Heart left ventricle (tissue), 16 donors: ENCODE measurements at places on chromosomes 11 and 22. TPM values are rescaled to one million over a fixed set of nuclear protein-coding genes. Genes with fewer than 3 reads are reported as not detected.

- no peak for DNase-seq
Measured at GRCh38 chr22:36385491-36386350, 2.0 kb downstream of the MYH9 start.

- no peak for DNase-seq
Measured at GRCh38 chr11:38721586-38722315, 2123.7 kb upstream of the RAG2 start.

GRCh38 chr11:109641549-109641948 lies 219.6 kb downstream of the C11orf87 start:
- DNase-seq, result no peak

DNA sequence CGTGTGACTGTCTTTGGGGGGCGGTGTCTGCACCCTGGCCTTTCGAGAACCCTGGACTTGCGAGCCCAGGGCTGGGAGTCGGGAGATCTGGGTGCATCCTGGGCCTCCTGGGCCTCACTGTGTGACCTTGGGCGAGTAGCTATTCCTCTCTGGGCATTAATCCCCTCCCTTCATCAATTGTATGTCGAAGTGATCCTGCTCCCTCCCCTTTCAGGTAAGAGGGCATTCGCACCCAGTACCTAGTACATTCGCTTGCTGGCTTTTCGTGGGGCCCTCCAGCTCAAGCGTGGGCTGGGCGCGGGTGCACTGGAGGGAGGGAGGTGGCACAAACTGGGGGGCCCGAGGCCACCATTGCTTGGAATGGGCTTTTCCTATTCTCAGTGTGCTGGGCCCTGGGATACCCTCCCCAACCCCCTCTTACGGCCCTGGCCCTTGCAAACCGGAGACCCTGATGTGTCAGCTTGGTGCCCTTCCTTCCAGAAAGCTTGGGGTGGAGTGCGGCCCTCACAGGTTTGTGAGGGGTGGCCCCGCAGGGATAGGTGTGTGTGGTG lies 530 bp downstream of the USP35 start:
- no peak for DNase-seq

DNA sequence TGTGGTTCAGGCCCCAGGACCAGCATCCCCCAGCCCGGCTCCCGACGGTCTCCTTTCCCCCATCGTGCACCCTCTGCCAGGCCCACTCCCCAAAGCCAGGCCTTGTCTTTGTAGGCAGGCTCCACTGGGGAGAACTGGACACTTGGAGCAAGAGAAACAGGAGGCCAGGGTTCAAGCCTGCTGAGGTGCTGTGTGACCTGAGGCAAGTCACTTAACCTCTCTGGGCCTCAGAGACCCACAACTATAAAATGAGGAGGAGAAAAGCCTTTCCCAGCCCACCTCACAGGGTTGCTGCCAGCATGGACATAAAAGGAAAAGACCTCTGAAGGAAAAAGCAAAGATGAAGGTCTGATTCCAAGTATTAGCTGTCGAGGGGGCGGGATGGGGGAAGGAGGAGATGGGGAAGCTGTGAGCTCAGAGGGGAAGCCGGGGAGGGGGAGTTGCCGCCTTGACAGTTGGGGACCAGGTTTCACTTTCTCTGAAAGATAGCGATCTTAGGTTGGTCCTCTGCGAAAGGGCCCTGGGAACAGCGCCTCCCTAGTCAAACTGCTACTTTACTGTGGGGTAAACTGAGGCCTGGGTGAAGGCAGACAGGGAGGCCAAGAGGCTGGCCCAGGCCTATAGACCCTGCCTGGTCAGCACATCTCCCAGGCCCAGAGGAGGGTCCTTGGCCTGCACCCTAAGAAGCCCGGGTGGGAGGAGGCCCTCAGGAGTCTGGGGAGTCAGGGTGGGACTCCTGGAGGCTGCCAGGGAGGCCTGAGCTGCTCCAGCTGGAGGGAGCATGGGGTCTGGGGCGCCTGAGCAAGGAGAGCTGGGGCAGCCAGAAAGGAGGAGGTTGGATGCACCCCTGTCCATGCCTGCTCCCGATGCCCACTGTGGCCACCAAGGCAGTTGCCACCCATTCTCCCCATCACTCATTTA lies 991 bp upstream of the OSM start:
- no peak for DNase-seq

- peak; percentile 86 for DNase-seq
Measured at GRCh38 chr11:44780940-44781631, 54.3 kb downstream of the TSPAN18 start.

GRCh38 chr22:46007848-46008261 lies 30.9 kb upstream of the WNT7B start:
- DNase-seq, result peak; percentile 90

Gene FCHSD2
- 23.8 TPM for polyA plus RNA-seq

Gene IGHMBP2
- polyA plus RNA-seq, result 12.6 TPM

Gene LAYN
- 4.4 TPM for polyA plus RNA-seq

DNA sequence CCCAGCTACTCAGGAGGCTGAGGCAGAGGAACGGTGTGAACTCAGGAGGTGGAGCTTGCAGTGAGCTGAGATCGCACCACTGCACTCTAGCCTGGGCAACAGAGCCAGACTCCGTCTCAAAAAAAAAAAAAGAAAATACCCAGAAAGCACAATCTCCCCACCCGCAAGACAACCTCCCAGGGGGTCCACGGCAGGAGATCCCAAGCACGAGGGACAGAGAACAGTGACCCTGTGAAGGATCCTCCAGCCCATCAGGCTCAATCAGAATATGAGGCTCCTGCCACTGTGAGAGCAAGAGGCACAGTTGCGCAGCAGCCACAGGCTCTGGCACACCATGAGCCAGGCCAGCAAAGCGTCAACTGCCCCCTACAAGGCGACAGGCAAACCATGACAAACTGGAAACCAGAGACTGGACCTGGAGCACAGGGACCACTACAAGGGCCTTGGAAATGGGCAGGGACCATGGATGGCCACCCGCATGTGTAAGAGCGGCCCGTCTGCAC lies 164.8 kb upstream of the GRK3 start:
- no peak for DNase-seq

Gene CD6
- polyA plus RNA-seq, result 0.08 TPM

GRCh38 chr22:18021431-18021830 lies 2.9 kb downstream of the MICAL3 start:
- DNase-seq, result no peak

Gene USP28
- 86.5 TPM for polyA plus RNA-seq

DNA sequence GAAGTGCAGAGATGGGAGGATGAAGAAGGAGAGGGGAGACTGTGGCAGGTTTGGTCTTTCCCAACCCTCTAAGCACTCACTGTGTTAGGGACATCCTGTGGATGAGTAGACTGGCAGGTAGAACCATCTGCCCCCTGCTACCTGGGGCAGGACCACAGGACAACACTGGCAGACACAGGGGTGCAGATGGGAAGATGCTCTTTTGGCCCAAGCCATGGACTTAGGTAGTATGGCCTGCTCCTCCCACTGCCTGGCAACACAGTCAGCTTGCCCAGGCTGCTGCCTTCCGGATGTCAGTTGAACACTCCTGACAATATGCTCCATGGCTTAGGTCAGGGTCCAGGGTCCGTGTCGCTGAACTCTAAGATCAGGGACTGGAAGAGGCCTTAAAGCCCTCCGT lies 140.7 kb upstream of the NAV2 start:
- DNase-seq, result no peak

GRCh38 chr11:15817001-15817400 lies 539.3 kb downstream of the SOX6 start:
- DNase-seq, result no peak

DNA sequence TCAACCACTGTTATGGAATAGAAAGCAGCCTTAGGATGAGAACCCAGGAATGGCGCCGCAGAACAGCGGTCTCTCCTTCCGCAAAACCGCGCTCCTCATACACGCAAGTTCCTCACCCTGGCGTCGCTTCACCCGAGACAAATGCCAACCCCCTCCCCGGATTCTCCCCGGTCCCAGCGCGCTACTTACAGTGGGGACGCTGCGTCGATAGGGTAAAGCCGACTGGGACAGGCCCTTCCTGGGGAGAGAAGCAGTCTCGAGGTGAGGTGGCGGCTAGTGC lies 287 bp downstream of the RPS13 start:
- DNase-seq, result no peak

Gene NXPE4
- not detected for polyA plus RNA-seq

Gene OR8A1
- polyA plus RNA-seq, result not detected

GRCh38 chr11:59416613-59417012 lies 9.6 kb downstream of the OR5A2 start:
- no peak for DNase-seq

GRCh38 chr11:129694966-129695365 lies 120.7 kb upstream of the TMEM45B start:
- DNase-seq, result no peak

GRCh38 chr11:118929501-118930093 lies 3.9 kb upstream of the BCL9L start:
- peak; percentile 91 for DNase-seq

DNA sequence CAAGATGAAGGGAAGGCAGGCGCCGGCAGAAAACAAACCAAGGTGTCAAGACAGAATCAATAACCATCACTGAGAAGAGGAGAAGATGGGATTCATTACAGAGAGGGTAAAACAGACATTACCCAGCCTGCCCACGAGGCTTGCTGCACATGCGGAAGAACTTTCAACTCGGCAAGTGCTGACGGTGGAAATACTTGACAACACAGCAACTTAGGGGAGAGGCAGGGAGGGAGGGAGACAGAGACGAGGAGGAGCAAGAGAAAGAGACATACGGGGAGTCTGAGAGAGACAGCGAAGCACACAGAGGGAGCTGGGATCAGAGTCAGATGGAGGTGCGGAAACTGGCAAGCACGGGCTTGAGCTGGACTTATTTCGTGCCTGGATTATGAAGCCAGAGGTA lies 129.3 kb upstream of the NECTIN1 start:
- no peak for DNase-seq
